Naive B cell (primary cell): ENCODE measurements at places on chromosomes 7 and 10. TPM values are rescaled to one million over a fixed set of nuclear protein-coding genes. Genes with fewer than 3 reads are reported as not detected.
A peak's percentile ranks its signal among the peaks of the same experiment; 100 is the strongest.

- no peak overlapping the region for H3K27ac ChIP-seq
- H3K4me1 ChIP-seq: peaks cover 8% of the 10 kb centered on the region
- DNase-seq: no peak
These were observed 91.7 kb downstream of the DNAJB6 start for GRCh38 chr7:157428554-157428945.

GRCh38 chr10:114824391-114824790 is 2.8 kb downstream of the FHIP2A start:
- no peaks in the 10 kb centered on the region for H3K27me3 ChIP-seq
- peak overlapping the region; percentile 97 for H3K4me3 ChIP-seq
- peaks cover 38% of the 10 kb centered on the region for H3K4me1 ChIP-seq
- H3K36me3 ChIP-seq: peaks cover 13% of the 10 kb centered on the region
- no peak for DNase-seq

- no peaks in the 10 kb centered on the region for H3K36me3 ChIP-seq
- no peak overlapping the region for H3K27ac ChIP-seq
- peaks cover 12% of the 10 kb centered on the region for H3K27me3 ChIP-seq
- H3K4me3 ChIP-seq: no peak overlapping the region
These were observed 7.7 kb downstream of the EPHB4 start for GRCh38 chr7:100819586-100819985.

The ADRA2A gene
- not detected for polyA plus RNA-seq

- peaks cover 9% of the 10 kb centered on the region for H3K36me3 ChIP-seq
- no peak for DNase-seq
- peaks cover 6% of the 10 kb centered on the region for H3K4me1 ChIP-seq
- H3K27me3 ChIP-seq: peaks cover 3% of the 10 kb centered on the region
- no peak overlapping the region for H3K4me3 ChIP-seq
These were observed 65.1 kb downstream of the IGF2BP3 start for GRCh38 chr7:23405240-23405618.

GRCh38 chr7:50412973-50413372 is 37.2 kb downstream of the FIGNL1 start:
- peaks cover 88% of the 10 kb centered on the region for H3K4me1 ChIP-seq
- H3K27me3 ChIP-seq: no peaks in the 10 kb centered on the region
- H3K4me3 ChIP-seq: peak overlapping the region; percentile 89
- H3K36me3 ChIP-seq: no peaks in the 10 kb centered on the region

- no peaks in the 10 kb centered on the region for H3K4me1 ChIP-seq
- no peak for DNase-seq
- no peaks in the 10 kb centered on the region for H3K36me3 ChIP-seq
- H3K27me3 ChIP-seq: no peaks in the 10 kb centered on the region
These were observed 717.8 kb downstream of the LRMDA start for GRCh38 chr10:76149182-76149581.

DNA sequence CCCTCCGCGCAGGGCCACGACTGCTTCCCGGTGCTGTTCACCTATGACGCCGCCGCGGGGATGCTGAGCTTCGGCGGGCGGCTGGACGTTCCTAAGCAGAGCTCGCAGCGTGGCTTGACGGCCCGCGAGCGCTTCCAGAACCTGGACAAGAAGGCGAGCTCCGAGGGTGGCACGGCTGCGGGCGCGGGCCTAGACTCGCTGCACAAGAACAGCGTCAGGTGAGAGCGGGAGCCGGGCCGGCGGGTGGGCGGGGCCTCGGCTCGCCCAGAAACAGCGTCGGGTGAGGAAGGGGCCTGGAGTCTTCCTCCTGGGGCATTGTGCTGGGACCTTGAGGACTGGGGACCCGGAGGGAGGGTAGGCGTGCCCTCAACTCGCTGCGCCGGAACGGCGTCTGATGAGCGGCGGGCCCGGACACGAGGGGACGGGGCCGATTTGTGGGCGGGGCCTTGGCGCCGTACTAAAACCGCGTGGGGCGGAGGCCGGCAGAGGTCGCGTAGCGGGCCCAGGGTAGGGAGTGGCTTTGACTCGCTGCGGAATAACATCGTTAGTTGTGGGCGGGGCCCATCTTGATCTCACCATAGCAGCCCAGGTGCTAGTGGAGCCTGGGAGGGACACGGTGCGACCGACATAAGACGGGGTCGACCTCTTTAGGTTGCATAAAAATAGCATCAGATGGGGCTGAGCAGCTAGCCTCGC is 15.6 kb downstream of the PDAP1 start:
- peaks cover 27% of the 10 kb centered on the region for H3K4me1 ChIP-seq
- peak overlapping the region; percentile 93 for H3K27ac ChIP-seq
- DNase-seq: peak; percentile 81
- H3K27me3 ChIP-seq: no peaks in the 10 kb centered on the region
- peak overlapping the region; percentile 90 for H3K4me3 ChIP-seq

DNA sequence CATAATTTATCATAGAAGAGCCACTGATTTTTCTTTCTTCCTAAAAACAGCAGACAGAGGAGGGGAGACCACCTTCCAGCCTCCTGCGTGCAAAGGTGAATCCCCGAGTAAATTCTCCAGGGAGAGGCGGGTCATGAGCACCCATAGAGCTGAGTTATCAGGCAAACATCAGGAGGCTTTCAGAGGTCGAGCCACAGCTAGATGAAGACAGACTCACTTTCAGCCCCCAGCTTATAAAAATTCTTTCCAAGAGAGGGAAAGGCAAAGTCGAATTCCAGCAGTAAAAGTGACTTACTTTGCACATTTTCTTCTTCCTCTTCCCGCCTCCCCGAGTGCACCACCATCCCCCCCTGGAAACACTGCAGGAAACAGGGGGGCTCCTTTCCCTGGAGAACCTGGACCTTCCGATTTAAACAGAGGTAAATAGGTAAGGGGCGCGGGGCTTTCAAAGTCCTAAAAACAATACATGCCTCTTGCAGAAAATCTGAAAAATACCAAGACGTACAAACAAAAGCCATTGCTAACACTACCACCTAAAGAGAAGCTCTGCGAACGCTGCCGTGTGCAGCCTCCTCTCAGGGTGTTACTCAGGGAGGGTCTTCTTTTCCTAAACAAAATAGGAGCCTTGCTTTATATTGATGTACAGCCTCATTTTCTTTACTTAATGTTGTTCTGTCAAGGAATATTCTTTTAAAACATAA is 163.8 kb downstream of the SVIL start:
- H3K4me3 ChIP-seq: no peak overlapping the region
- no peak overlapping the region for H3K27ac ChIP-seq
- no peaks in the 10 kb centered on the region for H3K36me3 ChIP-seq
- H3K27me3 ChIP-seq: no peaks in the 10 kb centered on the region
- H3K4me1 ChIP-seq: no peaks in the 10 kb centered on the region

The SAP25 gene
- not detected for polyA plus RNA-seq

DNA sequence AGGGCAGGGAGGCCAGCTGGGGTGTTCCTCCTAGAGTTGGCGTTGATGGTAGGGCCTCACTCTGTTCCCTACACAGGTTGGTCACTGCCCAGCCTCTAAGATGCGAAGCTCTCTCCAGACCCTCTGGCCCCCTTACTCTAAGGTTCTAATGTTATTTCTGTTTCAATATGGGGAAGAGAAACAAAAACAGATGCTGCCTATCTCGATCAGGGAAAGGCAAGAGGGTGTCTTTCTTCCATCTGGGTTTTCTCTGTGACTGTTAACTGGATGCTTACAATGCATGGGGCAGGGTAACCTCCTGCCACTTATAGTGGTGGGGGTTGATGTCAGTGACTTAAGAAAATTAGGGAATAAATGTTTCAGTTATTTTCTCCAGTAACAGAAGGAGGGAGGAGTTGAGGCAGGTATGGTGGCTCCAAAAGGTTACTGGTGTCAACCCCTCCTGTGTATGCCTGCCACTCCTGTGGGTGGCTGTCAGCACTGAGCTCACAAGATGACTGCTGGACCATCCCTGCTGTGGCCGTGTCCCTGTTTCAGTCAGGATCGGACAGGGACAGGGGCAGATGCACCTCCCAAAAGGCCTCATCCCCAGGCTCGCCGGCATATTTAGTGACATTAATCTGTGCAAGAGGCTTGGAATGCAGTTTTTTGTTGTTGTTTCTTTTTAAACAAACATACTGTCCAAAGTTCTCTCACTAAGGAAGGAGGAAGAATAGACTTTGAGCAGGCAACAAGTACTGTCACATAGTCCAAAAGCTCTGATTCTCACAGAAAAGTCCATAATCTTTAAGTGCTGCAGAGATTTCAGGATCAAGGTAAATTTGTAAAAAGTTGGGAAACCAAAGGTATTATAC is 39.6 kb upstream of the SYPL1 start:
- H3K36me3 ChIP-seq: no peaks in the 10 kb centered on the region
- H3K27me3 ChIP-seq: no peaks in the 10 kb centered on the region
- peaks cover 57% of the 10 kb centered on the region for H3K4me1 ChIP-seq
- no peak overlapping the region for H3K27ac ChIP-seq
- no peak overlapping the region for H3K4me3 ChIP-seq

The HOXA3 gene
- not detected for polyA plus RNA-seq

GRCh38 chr7:43569424-43569823 is 13.5 kb upstream of the STK17A start:
- H3K27ac ChIP-seq: no peak overlapping the region
- no peak for DNase-seq
- no peaks in the 10 kb centered on the region for H3K36me3 ChIP-seq
- H3K4me1 ChIP-seq: no peaks in the 10 kb centered on the region
- peaks cover 22% of the 10 kb centered on the region for H3K27me3 ChIP-seq

DNA sequence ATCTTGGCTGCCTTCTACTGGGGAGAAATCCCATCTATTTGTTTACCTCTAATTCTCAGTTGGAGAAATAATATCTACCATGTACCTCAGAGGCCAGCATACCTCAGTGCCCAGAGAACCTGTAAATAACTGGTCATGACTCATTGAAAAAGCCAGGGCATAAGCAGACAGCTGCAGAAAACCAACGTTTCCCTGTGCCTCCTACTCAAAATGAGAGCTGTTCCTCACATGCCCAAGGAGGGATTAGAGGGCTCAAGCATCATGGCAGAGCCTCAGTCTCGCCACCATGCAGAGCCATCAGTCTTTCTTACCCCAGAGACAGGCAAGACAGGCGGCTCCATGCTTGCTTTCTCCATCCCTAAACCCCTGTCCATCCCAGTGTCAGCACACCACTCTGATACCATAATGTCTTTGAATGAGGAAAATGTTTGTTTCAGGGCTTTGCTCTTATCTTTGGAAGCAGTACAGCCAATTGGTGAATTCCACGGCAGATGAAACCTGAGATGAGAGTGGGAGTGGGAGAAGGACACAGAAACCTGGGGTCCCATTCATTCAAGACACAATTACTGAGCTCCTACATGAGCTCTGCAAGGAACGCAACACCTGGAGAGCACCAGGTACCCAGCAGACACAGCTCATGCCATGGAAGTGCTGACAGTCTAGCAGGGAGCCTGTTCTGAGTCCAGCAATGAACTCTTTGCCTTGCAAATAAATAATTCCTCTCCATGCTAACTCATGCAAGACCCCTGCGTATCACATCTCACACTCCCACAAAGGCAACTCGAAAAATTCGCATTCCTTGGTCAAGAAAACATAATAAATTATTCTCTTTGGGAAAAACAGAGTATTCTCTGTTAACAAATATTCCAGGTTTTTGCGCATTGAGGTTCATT is 21.1 kb downstream of the PON1 start:
- no peak overlapping the region for H3K27ac ChIP-seq
- H3K27me3 ChIP-seq: peaks cover 25% of the 10 kb centered on the region
- H3K4me3 ChIP-seq: no peak overlapping the region
- DNase-seq: no peak
- H3K36me3 ChIP-seq: no peaks in the 10 kb centered on the region

- DNase-seq: no peak
- H3K4me3 ChIP-seq: no peak overlapping the region
- H3K27ac ChIP-seq: no peak overlapping the region
- peaks cover 11% of the 10 kb centered on the region for H3K36me3 ChIP-seq
These were observed 5.5 kb upstream of the LZTS2 start for GRCh38 chr10:100993986-100994708.

The CRHR2 gene
- polyA plus RNA-seq: not detected

- H3K27ac ChIP-seq: no peak overlapping the region
- H3K36me3 ChIP-seq: no peaks in the 10 kb centered on the region
- DNase-seq: no peak
- no peaks in the 10 kb centered on the region for H3K27me3 ChIP-seq
These were observed 44.4 kb upstream of the USP6NL start for GRCh38 chr10:11655836-11656235.

DNA sequence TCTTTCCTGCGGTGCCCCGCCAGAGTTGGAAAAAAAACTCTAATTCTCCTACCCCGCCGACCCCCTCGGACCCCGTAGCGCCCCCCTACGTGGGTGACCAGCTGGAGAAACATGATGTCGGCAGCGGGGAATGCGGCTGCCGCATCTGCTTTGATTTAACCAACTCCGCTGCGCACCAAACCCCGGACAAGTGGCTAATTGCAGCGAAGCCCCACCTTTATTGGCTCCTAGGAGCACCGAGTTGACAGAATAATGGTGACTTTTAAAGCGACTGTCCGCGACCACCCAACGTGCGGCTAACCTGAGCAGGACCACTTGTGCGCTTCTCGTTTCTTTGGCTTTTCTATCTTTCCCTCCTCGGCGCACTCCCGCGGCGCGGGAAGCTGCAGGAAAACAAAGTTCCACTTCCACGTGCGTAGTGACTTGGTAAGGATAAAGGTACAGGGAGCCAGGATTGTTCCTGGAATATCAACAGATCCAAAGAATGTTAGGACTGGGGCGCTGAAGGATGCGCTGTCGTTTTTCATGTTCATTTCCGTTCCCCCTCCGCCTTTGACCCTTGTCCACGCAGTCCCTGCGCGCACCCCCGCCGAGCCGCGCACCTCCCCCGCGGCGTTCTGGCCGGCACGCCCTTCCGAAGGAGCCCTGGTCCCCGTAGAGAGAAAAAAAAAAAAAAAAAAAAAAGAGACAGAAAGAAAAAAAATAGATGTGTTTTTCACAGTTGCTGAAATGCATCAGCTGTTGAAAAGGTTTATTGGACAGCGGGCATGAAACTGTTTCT is 1.4 kb downstream of the WNT16 start:
- no peaks in the 10 kb centered on the region for H3K27me3 ChIP-seq
- DNase-seq: peak; percentile 36
- peak overlapping the region; percentile 96 for H3K4me3 ChIP-seq
- no peaks in the 10 kb centered on the region for H3K36me3 ChIP-seq
- peaks cover 31% of the 10 kb centered on the region for H3K4me1 ChIP-seq

The CTNNA3 gene
- not detected for polyA plus RNA-seq

DNA sequence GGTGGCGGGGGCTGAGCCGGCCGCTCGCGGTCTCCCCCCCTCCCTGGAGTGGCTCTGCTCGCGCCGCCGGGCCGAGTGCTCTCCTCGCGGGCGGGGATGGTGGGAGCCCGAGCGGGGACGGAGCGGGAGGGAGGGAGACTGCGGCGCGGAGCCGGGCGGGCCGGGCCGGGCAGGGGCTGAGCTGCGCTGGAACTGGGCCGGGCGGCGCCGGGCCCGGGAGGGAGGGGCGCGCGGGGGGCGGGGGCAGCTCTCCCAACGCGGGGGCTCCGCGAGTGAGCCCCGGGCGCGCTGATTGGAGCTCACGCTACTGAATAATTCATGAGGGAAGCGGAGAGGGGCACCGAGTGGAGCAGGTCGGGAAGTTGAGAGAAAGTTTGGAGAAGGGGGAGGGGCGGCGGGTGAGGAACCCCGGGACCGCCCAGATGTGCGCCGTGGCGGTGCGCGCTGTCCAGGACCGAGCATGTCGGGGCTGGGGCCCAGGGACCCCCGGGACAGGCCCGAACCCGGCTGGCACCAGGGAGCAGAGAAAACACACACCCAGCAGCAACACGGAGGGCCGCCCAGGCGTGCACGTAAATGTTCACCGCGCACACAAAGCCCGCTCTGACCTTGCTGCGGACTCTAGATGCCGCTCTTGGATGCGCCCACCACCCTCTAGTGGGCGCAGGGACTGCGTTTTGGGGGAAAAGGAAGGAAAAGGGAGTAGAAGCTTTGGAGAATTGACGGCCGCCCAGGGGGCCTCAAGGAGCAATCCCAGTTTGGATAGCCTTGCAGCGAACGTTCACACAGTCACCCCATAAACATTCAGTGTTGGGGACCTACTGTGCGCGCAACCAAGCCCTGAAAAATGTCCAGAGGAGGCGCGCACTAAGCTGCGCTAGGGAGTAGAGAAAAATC is at the start of gene EPHB4:
TSS of gene EPHB4 (minus strand) at position 194 of the 897 bp plus-strand sequence. CDS start 493 bp downstream, outside the sequence.
- H3K4me3 ChIP-seq: peak within 1 kb of the TSS; percentile 81
- H3K36me3 ChIP-seq: no peaks in the 10 kb centered on the region
- DNase-seq: no peak
- H3K27ac ChIP-seq: no peak within 1 kb of the TSS
- peaks cover 58% of the 10 kb centered on the region for H3K27me3 ChIP-seq
